Vagina (tissue), 2 donors: ENCODE measurements at places on chromosomes 12 and 14.

GRCh38 chr14:64720131-64720576, 15.9 kb downstream of the PLEKHG3 start:
- no peak for DNase-seq

DNA sequence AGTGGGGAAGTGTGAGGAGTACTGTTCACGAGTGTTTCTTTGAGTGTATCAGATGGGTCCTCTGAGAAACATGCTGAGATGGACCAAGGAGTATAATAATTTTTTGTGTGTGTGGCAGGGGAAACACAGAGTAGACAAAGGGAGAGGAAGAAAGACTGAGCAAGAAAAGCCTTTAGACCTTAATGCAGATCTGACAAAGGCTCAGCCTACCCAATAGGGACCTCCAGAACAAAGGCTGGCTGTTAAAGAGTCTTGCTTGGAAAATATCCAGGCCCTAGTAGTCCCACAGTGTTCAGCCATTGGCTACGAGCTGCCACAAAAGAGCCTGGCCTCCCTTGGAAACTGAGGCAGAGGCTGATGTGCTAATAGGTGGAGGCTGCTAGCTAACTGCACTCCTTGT, 13.5 kb downstream of the COQ5 start:
- DNase-seq: no peak

DNA sequence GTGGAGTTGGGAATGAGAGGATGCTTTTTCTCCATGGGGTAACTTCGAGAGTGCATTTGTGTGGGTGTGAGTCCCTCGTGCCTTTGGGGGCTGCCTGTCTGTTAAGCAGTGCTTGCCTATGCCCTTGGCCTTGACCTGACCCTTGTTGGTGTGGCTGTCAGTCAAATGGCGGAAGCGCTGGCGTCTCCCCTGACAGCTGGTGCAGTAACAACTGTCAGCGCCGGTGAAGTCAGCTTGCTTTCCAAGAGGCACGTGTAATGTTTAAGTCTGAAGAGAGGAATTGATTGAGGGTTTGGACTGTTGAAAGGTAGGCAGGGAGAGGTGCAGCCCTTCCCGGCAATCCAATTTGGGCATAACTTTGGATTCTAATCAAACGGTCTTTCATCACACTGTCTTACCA, 211.3 kb downstream of the AACS start:
- DNase-seq: no peak

DNA sequence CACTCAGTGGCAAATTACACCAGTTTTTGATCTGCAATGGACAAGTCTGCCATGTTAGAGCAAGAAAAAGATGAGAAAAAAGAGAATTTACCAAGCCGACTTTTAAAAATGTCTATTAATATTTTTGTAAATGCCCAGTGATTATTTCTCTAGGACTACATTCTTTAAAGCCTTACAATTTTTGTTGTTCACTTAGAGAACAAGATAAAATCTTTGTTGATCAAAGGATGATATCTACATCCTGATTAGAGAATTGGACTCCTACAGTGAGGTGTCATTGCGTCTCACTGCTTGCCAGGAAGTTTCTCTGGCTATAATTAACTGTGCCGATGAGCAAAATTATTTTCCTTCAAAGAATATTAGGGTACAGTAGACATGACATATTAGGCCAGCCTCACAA, 1.7 kb upstream of the CFAP54 start:
- no peak for DNase-seq

DNA sequence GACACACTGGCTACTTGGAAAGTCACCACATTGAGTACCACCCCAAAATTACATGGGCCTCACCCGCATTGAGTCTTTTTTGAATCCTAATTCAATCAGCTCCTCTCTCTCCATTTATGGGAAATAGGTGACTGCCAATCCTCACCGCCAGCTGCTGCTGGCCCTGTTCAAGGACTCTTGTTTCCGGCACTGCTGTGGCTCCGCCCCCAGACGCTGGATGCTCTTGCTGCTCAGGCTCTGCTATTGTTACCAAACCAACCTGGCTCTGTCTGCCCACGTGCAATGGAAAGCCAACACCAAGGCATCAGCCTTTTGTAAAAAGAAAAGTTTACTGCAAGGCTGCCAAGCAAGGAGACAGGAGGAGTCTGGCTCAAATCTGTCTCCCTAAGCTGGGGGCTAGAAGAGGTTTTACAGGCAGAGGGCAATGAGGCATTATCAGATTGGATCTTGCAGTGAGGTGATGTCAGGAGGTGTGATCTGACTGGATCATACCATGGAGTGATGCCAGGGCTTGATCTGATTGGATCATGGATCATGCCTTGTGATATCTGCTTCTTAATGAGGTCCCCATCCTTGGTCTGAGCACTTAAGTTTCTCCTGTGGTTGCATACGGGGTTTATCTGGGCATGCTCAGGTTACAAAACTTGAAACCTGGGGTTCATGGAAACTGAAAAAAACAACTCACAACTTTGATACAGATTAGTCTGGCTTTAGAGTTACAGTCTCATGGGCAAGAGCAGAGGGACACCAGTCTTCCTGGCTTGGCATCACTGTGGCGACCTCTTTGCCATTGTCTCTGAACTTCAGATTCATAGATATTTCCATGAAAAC, 117.1 kb upstream of the SLC35F4 start:
- DNase-seq: no peak
